Mammary epithelial cell (primary cell): ENCODE measurements at places on chromosomes 2 and 18. TPM values are rescaled to one million over a fixed set of nuclear protein-coding genes. Genes with fewer than 3 reads are reported as not detected.

Gene IFIH1
- 6.2 and 6.3 TPM in 2 replicates for total RNA-seq

Gene UGT1A5
- 1.3 TPM for total RNA-seq

DNA sequence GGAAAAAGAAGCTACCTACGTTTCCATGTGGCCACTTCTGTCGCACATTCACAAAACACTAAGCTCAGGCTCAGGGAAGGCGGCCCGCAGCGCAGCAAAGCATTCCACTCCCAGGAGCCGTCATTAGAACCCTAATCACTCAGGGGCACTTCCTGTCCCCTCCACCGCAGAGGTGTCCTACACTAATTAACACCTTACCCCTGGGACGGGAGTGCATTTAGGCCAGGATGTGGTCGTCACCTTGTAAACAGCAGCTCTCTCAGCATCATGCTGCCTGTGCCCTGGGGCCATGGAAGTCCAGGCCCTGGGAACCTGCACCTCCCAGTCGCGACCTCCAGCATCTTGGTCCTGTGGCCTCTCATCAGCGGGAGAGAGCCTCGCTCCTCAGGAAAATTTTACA lies 359.8 kb upstream of the SALL3 start:
- no peak for DNase-seq

Gene CABYR
- 9.0 TPM for total RNA-seq

Gene DCDC2C
- total RNA-seq = not detected in 2 replicates

GRCh38 chr2:232420463-232421188 lies 14.0 kb downstream of the ALPG start:
- DNase-seq = peak; percentile 34

GRCh38 chr2:38123911-38124310 lies 48.0 kb upstream of the CYP1B1 start:
- DNase-seq = peak; percentile 56

Gene VSNL1
- 15.7 TPM for total RNA-seq

Gene SERPINB11
- not detected in 2 replicates for total RNA-seq

DNA sequence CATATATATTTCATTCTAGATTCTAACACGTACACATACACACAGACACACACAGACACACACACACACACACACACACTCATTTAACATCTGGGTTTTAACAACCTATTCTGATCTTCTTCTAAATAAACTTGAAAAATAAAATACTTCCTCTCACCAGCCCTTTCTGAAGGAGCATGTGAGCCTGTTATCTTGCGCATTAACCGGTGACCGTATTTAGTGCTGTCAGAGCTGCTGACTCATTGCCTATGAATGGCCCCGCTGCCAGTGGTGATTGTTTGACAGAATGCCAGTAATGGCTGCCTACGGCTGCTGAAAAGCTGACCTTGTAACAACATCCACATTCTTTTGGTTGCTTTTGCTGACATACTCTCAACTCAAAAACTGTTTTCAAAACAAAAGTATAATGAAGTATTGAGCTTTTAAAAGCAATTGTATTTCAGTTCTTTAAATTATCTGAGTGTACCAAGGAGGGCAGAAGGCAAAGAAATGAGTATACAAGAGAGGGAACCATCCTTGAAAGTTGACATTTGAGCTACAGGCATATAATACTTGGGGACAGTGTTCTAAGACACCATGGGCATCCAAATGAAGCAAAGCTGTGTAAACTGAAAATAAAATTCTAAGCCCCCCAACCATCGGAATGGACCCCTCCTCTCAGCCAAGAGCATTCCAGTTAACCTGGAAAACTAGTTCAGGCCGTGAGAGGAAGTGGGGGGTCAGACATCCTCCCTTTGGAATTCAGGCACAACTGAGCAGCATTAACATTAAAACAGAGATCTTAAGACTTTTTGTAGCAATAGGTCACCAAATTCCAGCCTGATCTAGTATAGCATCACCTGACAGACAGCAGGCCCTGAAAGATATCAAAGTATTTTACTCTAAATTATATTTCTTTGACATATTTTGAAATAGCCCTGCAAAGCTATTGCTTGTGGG lies 50.2 kb upstream of the DTNA start:
- peak; percentile 81 for DNase-seq
